ENCODE measurements at places on chromosomes 13 and 19.

GRCh38 chr19:43455321-43456113 is 9.9 kb downstream of the LYPD3 start:
- no peak for DNase-seq
- H3K4me1 ChIP-seq, result peaks cover 7% of the 10 kb centered on the region
- peaks cover 6% of the 10 kb centered on the region for H3K27me3 ChIP-seq
- peak overlapping the region; percentile 69 for H3K4me3 ChIP-seq
- H3K36me3 ChIP-seq, result peaks cover 7% of the 10 kb centered on the region

GRCh38 chr13:48710160-48710559 is 56.4 kb downstream of the CYSLTR2 start:
- no peaks in the 10 kb centered on the region for H3K36me3 ChIP-seq
- H3K4me1 ChIP-seq, result no peaks in the 10 kb centered on the region
- no peak overlapping the region for H3K27ac ChIP-seq
- H3K4me3 ChIP-seq, result no peak overlapping the region

DNA sequence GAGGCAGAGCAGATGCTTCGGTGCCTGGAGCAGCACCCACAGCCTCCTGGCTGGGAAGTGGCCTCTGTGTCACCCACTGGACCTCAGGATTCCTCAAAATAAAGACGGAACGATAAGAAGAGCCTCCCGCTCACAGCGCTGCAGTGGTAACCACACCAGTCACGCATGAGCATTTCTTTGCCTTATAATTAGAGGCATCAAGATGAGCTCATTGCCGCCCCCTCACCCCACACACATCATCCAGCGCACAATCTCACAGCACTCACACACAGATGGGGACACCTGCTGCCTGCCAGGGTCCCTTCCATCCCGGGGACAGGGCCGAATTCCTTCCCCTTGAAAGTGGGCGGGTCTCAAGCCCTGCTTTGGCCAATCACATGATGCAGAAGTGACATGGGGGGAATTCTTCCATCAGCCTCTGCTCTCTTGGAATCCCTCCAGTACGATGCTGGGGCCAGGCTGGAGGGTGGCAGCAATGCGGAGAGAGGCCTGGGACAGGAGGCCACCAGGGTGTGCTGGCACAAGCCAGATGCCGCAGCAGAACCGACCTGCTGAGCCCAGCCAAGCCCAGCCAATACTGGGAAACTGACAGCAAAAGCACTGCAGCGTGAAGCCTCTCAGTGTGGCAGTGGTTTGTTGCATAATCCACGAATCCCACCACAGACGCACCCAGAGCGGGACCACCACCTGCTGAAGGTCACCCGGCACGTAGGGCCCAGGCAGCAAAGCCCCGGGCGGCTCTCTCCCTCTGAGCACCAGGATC is 16.0 kb downstream of the PIP5K1C start:
- peaks cover 14% of the 10 kb centered on the region for H3K36me3 ChIP-seq
- DNase-seq, result no peak
- no peaks in the 10 kb centered on the region for H3K27me3 ChIP-seq

DNA sequence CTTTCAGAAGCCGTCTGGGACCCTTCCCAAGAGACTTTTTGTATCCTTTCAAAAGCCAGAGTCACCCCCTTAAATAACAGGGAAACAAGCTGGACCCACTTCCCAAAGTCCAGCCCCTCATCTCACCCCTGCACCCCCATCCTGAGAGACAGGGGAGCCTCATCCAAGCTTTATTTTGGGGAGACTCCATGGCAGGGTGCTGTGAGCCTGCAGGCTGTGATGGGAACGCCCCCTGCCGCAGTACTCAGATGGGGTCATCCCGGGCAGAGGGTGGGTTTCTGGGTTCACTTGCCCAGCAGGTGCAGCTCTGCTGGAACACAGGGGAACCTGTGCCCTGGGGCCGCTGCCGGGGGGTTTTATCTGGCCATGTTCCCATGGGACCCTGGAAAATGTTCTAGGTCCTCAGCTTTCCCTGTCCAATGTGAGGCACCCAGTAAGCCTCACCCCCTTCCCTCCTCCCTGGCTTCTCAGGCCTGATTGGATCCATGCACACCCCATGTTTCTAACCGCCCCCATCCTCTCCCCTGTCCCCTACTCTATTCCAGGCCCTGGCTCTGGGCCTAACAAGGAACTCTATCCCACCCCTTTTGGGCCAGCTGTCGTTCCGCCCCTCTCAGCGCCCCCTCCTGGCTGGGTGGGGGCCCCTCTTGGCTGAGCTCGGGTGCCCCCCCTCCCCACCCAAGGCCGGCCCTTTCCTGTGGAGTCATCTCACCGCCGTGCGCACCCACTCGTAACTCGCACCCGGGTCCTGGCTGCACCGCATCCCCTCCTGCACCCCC is 1.0 kb downstream of the HIF3A start:
- no peak for DNase-seq
- peaks cover under 1% of the 10 kb centered on the region for H3K36me3 ChIP-seq
- H3K27me3 ChIP-seq, result peaks cover 10% of the 10 kb centered on the region
- H3K27ac ChIP-seq, result no peak overlapping the region
- peak overlapping the region; percentile 88 for H3K4me3 ChIP-seq
- H3K4me1 ChIP-seq, result peaks cover 13% of the 10 kb centered on the region

- peak overlapping the region; percentile 53 for H3K4me3 ChIP-seq
- H3K27me3 ChIP-seq, result no peaks in the 10 kb centered on the region
- H3K36me3 ChIP-seq, result peaks cover 9% of the 10 kb centered on the region
- peaks cover 54% of the 10 kb centered on the region for H3K4me1 ChIP-seq
- DNase-seq, result no peak
Measured at GRCh38 chr19:46975925-46976782, 43.5 kb upstream of the NPAS1 start.

DNA sequence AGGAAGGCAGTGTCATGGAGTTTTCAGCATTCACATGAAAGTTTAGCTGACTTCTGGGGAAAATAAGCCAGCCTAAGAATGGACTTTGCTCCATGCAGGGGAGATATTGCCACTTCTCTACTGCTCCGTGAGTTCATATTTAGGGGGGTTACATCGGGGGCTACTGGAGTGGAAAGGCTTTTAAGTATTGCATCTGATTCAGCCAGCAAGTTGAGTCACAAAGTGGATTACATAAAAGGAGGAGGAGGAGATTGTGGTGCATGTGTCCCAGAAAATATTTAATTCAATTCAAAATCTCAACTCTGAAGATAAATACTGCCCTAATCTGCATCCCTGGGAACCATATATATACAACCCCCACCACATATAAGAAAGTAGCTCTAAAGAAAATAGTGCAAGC is 617.2 kb downstream of the DCT start:
- peaks cover 3% of the 10 kb centered on the region for H3K36me3 ChIP-seq
- no peak overlapping the region for H3K4me3 ChIP-seq
- H3K27ac ChIP-seq, result no peak overlapping the region
- no peak for DNase-seq

GRCh38 chr13:51832471-51833152 is 12.4 kb downstream of the TMEM272 start:
- H3K27ac ChIP-seq, result no peak overlapping the region
- peaks cover 6% of the 10 kb centered on the region for H3K4me1 ChIP-seq
- no peak for DNase-seq
- H3K36me3 ChIP-seq, result no peaks in the 10 kb centered on the region
- peaks cover 17% of the 10 kb centered on the region for H3K27me3 ChIP-seq
- no peak overlapping the region for H3K4me3 ChIP-seq

DNA sequence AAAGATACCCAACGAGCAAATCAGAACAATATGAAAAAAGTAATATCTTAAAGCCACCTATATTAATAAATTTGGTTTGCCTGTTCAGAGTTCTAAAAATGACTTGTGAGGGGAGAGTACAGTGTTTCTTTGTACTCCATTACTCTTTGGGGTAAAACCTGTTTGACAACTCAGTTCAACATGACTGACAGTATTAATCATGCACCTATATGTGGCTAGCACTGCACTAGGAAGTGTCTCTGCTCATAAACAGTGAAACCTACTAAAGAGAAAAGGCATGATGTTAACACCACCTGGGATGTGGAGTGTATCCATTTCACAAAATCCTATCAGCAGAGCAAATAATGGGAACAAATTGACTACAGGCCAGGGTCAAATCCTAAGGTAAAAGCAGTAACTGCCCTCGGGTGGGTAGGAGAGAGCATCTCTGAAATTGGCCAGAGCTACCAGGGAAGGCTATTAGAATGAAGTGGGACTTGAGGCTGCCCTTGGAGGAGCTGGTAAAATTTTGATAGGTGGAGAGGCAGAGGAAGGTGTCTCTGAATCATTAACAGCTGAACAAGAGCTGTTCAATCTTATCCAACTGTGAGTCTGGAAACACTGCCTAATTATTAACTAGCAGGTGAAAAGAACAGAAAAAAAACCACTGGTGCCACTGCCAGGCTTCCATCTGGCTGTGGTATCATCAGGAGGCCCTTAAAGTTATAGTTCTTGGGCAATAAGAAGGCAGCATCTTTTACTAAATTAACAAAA is 365.1 kb downstream of the DNAJC15 start:
- no peaks in the 10 kb centered on the region for H3K36me3 ChIP-seq
- peak overlapping the region; percentile 79 for H3K27ac ChIP-seq
- peak overlapping the region; percentile 60 for H3K4me3 ChIP-seq
- DNase-seq, result no peak

GRCh38 chr13:94784066-94784465 is 71.7 kb upstream of the SOX21 start:
- H3K4me3 ChIP-seq, result no peak overlapping the region
- H3K4me1 ChIP-seq, result no peaks in the 10 kb centered on the region
- H3K27me3 ChIP-seq, result no peaks in the 10 kb centered on the region
- no peaks in the 10 kb centered on the region for H3K36me3 ChIP-seq
- H3K27ac ChIP-seq, result no peak overlapping the region

DNA sequence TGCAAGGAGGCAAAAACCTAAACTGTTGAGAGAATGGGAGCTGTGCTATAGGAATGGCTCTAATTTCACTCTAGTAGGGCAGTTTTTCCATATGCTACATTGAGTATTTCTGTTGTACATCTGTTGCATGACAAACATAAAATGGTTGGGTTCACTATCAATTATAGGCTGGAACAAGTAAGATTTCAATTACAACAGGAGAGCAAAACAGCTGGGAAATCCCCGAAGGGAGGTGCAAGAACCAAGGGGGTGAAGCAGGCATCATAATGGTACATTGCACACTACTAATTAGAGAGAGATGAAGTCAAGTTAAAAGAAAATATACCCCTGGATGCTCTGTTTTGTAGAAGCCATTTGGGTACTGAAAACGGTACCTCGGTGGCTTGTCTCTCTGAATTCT is 389.5 kb downstream of the PCDH9 start:
- H3K36me3 ChIP-seq, result no peaks in the 10 kb centered on the region
- no peak overlapping the region for H3K27ac ChIP-seq

DNA sequence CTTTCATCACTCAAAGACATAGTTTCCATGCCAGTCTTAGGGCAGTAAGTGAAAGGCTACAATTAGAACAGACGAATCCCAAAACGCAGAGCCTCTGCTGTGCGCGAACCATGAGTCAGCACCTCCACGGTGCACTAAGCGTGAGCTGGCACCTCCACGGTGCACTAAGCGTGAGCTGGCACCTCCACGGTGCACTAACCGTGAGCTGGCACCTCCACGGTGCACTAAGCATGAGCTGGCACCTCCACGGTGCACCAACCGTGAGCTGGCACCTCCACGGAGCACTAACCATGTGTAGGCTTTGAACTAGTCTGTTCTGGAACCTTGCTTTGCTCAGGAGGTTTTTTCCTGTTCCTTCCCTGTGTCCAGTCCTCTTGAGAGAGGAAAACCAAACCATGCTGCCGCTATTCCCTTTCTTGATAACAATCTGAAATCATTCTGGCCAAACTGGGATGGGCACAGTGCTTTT is 120.6 kb downstream of the IRS2 start:
- H3K4me3 ChIP-seq, result no peak overlapping the region
- peaks cover 29% of the 10 kb centered on the region for H3K4me1 ChIP-seq
- no peak for DNase-seq
- peaks cover 3% of the 10 kb centered on the region for H3K27me3 ChIP-seq

DNA sequence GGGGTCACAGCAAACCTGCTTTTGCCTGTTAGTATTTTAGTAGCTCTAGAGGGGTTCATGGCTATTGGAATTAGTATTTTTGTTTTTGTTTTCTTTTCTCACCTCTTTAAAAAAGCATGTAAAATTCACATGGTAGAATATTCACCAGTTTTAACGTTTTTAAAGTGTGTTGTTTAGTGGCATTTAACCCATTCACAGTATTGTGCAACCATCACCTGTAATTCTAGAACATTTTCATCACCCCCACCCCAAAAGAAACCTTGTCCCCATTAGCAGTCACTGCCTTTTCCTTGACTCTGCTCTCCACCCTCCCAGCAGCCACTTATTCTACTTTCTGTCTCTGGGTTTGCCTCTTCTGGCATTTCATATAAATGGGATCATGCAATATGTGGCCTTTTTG is 39.8 kb downstream of the GATAD2A start:
- H3K27me3 ChIP-seq, result no peaks in the 10 kb centered on the region
- no peaks in the 10 kb centered on the region for H3K36me3 ChIP-seq
- no peak overlapping the region for H3K4me3 ChIP-seq
- peaks cover 14% of the 10 kb centered on the region for H3K4me1 ChIP-seq

DNA sequence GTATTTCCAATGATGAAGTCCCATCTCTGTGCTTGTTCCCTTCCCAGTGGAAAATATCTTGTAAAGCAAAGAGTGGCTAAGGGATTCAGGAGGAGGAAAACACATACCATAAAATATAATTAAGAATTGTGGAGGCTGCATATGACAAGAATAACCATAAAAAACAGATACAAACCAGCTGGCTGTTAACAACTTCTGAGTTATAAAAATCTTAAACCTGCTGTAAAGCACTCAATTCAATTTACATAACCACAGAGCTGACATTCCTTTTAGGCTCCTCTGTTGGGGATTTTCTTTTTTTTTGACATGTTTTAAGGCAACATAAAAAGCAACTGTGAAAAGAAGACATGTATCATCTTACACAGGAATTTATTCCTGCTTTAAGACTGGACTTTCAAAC is 207.6 kb downstream of the DACH1 start:
- no peaks in the 10 kb centered on the region for H3K27me3 ChIP-seq
- peaks cover 11% of the 10 kb centered on the region for H3K4me1 ChIP-seq
- no peak overlapping the region for H3K4me3 ChIP-seq

DNA sequence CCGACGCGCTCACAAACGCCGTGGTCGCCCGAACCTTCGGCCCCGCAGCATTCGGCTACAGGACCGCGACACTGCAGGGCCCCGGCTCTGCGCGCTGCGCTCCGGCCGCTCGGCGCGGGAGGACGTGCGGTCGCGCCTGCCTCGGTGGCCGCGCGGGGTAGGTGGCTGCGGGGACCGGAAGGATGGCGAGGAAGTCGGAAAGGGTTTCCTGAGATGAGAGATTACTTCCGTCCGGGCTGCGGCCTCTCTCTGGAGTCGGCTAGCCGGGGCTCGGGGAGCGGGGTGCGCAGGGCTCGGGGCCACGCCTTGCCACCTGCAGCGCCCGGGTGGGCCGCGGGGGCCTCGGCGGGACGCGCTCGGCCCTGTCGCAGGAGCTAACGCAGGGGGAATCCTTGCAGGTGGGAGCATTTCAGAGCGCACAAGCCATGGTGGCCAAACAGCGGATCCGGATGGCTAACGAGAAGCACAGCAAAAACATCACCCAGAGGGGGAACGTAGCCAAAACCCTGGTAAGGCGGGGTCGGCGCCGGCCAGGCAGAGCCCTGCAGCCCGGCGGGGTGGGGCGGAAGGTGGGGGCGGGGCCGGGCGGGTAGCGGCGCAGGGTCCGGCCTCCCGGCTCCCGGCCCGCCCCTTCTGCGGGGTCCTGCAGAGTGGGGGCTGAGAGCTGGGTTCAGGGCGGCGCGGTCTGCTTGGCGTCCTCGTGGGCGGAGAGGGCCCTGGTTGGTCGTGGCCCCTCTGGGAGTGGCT is at the start of gene SERP2:
TSS of gene SERP2 (plus strand) at position 224 of the 747 bp plus-strand sequence. CDS start at position 426, 202 bp downstream.
- peak within 1 kb of the TSS; percentile 68 for H3K27ac ChIP-seq
- H3K4me3 ChIP-seq, result peak within 1 kb of the TSS; percentile 81
- H3K27me3 ChIP-seq, result peaks cover 27% of the 10 kb centered on the region

- H3K4me1 ChIP-seq, result peaks cover 5% of the 10 kb centered on the region
- H3K27ac ChIP-seq, result no peak overlapping the region
- DNase-seq, result no peak
- H3K27me3 ChIP-seq, result no peaks in the 10 kb centered on the region
- H3K36me3 ChIP-seq, result no peaks in the 10 kb centered on the region
- H3K4me3 ChIP-seq, result no peak overlapping the region
Measured at GRCh38 chr19:48303866-48304265, 21.5 kb upstream of the EMP3 start.

Data from type B pancreatic cell (in vitro differentiated cells).